ENCODE measurements at places on chromosomes 12 and 14. TPM values are rescaled to one million over a fixed set of nuclear protein-coding genes. Genes with fewer than 3 reads are reported as not detected.

The WIF1 gene
- not detected for total RNA-seq

The OR10P1 gene
- not detected for total RNA-seq

The KRT78 gene
- total RNA-seq = not detected

The TAS2R8 gene
- total RNA-seq = not detected

The SLC35E3 gene
- total RNA-seq = 13.9 TPM

The TGFB3 gene
- 0.84 TPM for total RNA-seq

The TRIM9 gene
- total RNA-seq = 8.7 TPM

The EFCAB11 gene
- 12.3 TPM for total RNA-seq

The PPFIA2 gene
- total RNA-seq = not detected
